NCI-H1694 (cell line): ENCODE measurements at places on chromosomes 12 and 14.

- DNase-seq: no peak
Observed at GRCh38 chr12:110957652-110958051, 37.3 kb upstream of the MYL2 start.

DNA sequence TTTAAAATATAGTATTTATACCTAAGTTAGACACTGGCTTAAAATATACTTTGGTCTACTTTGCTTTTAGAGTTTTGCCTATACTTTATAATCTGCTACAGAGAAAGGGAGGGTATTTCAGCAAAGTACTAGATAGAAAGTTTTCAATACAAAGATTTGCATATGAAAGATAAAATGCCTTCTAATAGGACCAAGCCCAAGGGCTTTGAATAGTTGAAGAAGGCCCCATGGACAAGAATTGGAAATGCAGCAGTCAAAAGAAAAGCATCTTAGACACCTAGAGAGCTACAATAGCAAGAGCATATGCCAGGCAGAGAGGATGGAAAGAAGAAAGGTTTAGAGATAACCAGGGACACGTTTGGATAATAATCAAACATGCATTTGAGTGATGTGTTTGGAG is 83.1 kb upstream of the DNM1L start:
- no peak for DNase-seq

DNA sequence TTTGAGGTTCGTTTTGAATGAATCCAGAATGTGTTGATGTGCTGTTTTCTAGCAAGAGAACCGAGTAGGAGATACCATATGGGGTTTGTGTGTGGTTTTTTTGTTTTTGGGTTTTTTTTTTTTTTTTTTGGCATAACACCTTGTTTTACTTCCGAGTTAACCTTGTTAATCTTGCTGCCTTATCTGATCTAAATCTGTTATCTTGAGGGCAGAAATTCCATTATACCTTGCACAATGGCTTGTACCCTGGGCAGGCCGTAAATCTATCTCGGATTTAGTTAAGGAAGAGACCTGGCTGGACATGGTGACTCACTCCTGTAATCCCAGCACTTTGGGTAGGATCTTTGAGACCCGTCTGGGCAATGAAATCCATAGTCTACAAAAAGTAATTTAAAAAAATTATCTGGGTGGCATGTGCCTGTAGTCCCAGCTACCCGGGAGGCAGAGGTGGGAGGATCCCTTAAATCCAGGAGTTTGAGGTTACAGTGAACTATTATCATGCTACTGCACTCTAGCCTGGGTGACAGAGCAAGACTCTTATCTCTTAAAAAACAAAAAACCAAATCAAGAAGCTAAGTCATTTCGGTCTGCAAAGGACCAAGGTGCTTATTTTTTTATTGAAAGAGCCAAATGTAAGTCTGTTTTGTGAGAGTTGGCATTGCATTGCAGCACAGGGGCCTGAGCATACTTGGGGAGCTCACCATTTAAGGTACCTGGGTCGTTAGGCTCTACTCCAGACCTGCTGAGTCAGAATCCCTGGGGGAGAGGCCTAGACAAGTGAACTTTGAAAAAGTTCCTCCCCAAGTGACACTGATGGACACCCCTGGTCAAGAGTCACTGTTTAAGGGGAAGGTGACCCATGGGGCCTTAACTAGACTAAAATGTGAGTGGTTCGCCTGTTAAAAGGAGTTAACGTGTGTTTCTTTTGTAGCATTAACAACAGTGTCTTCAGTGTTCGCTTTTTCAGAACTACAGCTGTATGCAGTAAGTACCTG is 6.7 kb downstream of the DLST start:
- DNase-seq: no peak

- DNase-seq: peak; percentile 77
Observed at GRCh38 chr14:89489761-89490437, 72.9 kb upstream of the FOXN3 start.

GRCh38 chr12:19138551-19138950 is 9.0 kb downstream of the PLEKHA5 start:
- DNase-seq: no peak
